NCI-H2107 (cell line): ENCODE measurements at places on chromosomes 16 and 17.
A peak's percentile ranks its signal among the peaks of the same experiment; 100 is the strongest.

DNA sequence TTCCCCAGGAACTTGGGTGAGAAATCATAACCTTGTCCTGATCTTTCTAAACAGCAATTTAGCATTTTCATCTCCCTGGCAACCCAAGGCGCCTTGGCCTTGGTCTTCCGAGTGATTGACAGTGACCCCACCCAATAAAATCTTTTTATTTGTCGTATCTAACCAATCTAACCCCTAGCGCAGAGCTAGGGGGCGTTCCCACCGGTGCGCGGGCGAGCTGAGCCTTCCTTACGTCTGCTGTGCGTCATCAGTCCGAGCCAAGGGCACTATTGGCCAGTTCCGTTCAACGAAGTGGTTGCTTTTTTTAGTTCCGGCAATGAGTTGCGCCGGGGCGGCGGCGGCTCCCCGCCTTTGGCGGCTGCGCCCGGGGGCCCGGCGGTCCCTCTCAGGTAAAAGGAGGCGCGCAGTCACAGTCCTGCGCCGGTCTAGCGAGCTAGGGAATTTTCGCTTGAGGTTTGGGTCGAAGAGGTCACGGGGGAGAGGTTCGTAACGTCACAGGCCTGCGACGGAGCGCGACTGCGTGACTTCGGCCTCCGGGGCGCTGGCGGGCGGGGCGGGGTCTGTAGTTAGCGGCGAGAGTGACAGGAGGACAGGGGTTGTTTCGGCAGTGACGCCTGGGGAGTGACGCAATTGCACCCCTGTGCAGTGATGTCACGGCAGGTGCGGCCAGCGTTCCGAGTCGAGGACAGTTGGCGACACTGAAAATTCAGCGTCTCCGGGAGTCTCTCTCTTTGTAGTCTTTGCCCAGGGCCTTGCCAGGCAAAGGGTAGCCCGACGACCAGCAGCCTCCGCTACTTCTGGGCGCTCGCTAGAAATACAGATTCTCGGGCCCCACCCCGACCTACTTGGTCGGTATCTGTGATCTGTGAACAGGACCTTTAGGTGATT is at the start of gene COQ7:
COQ7 (plus strand) TSS at position 266 of the 888 bp plus-strand sequence; CDS start at position 317, 51 bp downstream.
- DNase-seq = peak; percentile 96

- no peak for DNase-seq
Measured at GRCh38 chr17:17535957-17536356, 39.8 kb upstream of the RASD1 start.

- DNase-seq = no peak
Measured at GRCh38 chr16:6111390-6111789, 1013.8 kb upstream of the EEF2KMT start.

GRCh38 chr17:12528036-12528435 is 137.7 kb upstream of the MYOCD start:
- DNase-seq = no peak

- no peak for DNase-seq
Measured at GRCh38 chr16:67719778-67720144, 645 bp upstream of the GFOD2 start.

GRCh38 chr17:77140878-77141767 is at the start of gene SEC14L1:
Gene SEC14L1 (plus strand): TSS chr17:77140969. CDS start chr17:77143597, 2,628 bp downstream.
- no peak for DNase-seq

DNA sequence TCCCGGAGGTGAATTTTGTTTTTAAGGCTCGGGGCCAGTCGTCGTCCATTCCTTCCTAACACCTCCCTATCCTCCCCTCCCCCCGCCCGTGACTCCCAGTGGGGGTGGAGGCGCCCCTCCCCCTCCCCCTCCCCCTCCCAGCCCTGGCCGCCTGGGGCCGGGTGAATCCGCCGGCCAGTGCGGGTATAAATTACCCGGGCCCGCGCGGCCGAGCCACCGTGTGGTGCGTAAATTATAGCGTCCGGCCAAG is 2.0 kb upstream of the GSE1 start:
- DNase-seq = no peak

DNA sequence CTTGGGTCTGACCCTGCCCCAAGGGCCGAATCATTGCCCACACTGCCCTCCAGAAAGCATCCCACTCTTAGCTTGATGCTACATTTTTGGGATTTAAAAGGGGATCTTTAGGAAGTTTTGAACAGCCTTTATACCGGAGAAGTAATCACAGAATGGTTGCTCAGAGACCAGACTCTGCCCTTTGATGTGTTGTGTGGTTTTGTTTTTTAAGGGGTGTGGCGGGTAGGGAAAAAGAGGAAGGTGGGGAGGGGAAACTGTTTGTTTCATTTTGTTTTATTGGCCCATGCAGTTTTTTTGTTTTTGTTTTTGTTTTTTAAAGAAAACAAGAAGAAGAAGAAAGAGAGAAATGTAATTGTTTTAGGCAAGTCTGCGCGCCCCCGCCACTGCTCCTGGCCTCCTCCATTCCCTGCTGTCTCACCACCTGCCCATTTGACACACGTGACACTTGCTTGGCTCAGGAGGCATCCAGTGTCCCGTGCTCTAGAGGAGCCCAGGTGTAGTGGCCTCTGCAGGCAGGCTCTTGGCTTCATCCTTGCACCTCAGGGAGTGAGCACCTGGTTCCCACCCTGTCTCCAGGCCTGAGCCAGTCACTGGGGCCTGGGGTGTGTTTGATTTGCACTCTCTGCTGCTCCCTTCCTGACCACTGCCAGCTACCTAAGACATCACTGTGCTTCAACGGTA is 35.7 kb downstream of the GNAO1 start:
- DNase-seq = peak; percentile 35

GRCh38 chr16:2919511-2920255 is 8.0 kb downstream of the FLYWCH1 start:
- no peak for DNase-seq

GRCh38 chr17:63413128-63413527 is 33.0 kb downstream of the CYB561 start:
- no peak for DNase-seq

DNA sequence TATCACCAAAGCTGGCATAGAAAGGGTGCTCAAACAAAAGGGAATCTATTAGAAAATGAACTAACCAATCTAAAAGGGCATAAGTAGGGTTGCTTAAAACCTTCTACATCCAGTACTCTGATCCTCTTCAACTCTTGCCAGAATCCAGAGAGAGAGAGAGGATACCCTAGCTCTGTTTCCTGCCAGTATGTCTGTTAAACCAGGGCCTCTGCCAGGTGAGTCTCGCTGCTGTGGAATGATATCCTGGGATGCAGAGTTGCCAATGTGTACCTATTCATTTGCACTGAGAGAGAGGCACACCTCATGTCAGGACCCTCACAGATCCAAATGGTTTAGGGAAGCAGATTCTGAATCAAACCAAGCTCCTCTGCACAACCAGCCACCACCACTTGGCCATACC is 79.8 kb upstream of the DYNLRB2 start:
- no peak for DNase-seq

- peak; percentile 18 for DNase-seq
Measured at GRCh38 chr16:57535680-57536305, 578 bp downstream of the CCDC102A start.

DNA sequence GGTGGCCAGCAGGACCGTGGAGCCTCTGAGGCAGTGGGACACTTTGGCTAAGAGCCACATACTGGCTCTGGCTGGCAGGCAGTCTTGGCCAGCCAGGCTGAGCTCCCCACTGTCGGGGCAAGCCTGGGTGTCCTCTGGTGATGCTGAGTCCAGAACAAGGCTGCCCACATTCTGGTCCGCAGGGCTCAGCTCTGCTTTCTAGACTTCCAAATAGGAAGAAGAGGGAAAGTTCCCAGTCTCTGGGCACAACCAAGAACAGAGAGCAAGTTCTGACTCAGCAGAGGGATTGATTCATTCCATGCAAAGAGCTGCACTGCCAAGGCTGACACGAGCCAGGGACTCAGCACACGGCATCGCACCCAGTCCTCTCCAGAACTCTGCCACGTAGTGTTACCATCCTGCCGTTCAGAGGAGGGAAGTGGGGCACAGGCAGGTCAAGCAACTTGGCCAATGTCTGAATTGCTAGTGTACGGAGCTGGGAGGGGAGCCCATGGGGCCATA is 58.9 kb downstream of the NOS2 start:
- no peak for DNase-seq
